ENCODE measurements at places on chromosomes 12 and 14.

- DNase-seq: no peak
Measured at GRCh38 chr14:89267163-89267562, 149.9 kb downstream of the FOXN3 start.

GRCh38 chr14:70118064-70118463 is 70.7 kb downstream of the SLC8A3 start:
- no peak for DNase-seq

DNA sequence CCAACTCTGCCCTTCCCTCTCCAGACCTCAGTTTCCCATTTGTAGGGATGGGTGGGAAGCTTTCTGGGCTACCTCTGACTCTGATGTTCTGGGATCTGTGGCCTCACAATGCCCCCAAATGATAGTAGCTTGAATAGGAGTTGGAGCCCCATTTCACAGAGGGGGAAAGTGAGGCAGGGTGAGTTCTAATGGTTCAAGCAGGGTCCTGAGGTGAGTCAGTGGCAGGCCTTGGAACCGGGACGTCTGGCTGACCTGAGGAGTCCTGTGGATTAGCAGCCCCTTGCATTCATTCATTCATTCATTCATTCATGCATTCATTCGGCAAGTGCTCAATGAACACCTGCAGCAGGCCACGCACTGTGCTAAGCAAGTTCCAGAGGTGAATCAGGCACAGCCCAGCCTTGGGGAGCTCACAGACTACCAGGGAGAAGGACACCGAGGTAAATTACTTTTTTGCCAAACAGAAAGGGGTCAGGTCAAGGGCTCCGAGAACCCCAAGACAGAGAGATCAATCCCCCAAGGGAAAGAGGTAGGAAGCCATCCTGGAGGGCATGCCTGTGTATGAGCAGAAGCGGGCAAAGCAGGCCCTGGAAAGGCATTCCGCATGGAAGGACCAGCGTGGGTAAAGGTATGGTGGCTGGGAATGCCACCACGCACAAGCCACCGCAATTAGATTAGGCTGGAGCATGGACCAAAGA is 818 bp upstream of the TMEM119 start:
- no peak for DNase-seq

- DNase-seq: no peak
Measured at GRCh38 chr12:34601689-34602088, 579.4 kb downstream of the ALG10 start.

DNA sequence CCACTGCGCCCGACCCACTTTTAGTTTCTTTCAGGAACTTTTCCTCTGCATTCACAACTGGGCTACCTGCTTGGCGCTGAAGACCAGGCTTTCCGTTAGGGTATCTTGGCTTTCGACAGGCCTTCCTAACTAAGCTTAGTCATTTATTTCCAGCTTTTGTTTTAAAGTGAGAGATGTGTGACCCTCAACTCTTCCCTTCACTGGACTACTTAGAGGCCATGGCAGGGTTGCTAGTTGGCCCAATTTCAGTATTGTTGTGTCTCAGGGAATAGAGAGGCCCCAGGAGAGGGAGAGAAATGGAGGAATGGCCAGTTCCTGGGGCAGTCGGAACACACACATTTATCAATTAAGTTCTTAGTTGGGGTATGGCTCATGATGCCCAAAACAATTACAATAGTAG is 10.4 kb downstream of the MTA1 start:
- DNase-seq: no peak

GRCh38 chr14:75568791-75569190 is 9.6 kb upstream of the FLVCR2 start:
- DNase-seq: no peak

DNA sequence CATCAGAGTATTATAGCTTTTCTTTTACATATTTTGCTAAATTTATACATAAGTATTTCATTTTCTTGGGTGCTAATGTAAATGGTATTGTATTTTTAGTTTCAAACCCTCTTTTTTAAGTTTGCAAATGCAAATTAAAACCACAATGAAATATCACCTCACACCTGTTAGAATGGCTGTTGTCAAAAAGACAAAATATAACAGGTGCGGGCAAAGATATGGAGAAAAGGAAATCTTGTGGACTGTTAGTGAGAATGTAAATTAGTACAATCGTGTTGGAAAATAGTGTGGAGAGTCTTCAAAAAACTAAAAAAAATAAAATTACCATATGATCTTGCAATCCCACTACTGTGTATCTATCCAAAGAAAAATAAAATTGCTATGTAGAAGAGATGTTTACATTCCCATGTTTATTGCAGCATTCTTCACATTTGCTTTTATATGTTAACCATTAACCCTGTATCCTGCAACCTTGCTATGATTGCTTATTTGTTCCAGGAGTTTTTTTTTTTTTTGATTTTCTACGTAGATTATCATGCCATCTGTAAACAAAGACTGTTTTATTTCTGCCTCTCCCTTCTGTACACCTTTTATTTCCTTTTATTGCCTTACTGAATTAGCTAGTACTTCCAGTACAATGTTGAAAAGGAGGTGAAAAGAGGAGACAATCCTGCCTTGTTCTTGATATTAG is 405.4 kb upstream of the MIS18BP1 start:
- DNase-seq: no peak

Measured in NCI-H1105 (cell line).